ENCODE measurements at places on chromosomes 7 and 10.

DNA sequence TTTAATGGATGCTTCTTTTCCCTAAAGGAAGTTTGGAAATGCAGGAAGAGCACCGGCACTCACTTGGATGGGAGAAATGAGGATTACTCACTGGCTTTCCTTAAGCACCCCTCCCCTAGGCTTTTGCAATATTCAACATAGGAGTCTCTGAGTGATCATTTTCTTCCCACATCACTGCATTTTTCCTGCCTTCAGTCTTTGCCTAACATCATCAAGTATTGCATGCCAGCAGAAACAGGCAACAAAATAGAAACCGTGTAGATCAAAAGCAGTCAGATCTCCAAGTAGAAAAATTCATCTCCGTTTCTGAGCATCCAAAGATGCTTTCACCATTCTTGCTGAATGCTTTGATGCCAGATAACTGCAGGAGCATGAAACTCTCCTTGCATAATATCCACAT is 119.9 kb downstream of the ADCYAP1R1 start:
- no peak for DNase-seq

GRCh38 chr7:41696323-41696916 is 6.5 kb downstream of the INHBA start:
- no peak for DNase-seq

GRCh38 chr10:49751636-49752510 is 10.2 kb downstream of the OGDHL start:
- peak; percentile 29 for DNase-seq

DNA sequence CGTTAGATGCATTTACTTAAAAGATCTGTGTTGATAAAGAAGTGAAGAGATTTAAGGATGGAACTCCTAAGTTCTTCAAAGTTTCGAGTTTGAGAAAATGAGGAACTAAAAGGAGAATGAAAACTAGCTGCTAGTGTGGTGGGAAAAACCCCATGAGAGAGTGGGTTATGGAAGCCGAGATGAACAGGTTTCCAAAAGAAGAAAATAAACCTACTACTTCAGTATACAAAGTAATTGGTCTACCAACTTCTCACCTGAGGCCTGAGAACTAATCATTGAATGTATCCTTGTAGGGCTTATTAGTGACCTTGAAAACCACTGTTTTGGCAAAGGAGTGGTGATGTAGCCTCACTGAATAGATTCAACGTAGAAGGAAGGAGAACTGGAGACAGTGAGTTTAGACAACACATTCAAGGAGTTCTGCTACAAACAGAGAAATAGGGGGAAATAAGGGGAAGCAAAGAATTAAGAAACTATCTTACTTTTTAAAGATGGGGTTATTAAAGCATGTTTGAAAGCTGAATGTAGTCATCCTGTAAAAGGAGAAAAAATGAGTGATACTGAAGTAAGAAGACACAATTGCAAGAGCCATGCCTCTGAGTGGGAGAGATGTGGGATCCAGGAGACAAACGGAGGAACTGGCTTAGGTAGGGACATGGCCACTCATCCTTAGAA is 50.8 kb downstream of the CH25H start:
- DNase-seq, result no peak

DNA sequence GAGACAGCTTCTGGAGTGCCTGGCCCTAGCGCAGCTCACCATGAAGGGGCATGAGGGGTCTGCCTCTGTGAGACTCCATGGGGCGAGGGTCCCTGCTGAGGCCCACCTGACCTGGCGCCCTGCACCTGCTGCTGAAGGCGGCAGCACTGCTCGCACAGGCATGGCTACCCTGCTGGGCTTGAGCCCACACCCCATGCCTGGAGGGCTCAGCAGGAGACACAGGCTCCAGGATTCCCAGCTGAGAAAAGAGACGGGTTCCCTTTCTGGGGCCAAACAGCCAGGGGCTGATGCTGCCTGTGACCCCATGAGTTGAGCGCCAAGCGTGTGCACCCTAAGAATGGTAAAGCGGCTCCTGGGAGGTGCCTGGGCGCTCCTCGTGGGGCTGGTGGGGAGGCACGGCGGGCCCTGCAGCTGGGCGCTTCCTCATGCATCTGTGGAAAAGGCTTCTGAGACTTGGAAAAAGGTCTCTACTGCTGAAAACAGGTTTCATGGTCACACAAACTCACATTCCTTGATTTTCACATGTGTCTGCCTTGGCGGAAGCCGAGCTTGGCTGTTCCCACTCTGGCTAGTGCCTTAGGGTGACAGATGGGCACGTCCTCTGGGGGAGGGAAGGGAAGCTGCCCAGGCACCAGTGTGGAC is 233.4 kb downstream of the ZMYND11 start:
- no peak for DNase-seq

DNA sequence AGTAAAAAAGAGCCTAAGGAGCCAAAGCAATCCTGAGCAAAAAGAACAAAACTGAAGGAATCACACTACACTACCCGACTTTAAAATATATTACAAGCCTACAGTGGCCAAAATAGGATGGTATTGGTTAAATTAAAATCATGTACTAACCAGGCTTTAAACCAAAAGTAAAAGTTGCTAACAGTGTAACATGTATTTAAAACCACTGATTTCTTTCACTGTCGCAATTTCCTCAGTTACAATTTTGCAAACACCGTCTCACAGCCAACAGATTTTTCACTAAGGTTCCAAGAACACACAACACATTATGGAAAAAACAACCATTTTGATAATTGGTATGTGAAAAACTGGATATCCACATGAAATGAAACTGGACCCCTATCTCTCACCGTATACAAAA is 74.0 kb downstream of the JMJD1C start:
- DNase-seq, result no peak

DNA sequence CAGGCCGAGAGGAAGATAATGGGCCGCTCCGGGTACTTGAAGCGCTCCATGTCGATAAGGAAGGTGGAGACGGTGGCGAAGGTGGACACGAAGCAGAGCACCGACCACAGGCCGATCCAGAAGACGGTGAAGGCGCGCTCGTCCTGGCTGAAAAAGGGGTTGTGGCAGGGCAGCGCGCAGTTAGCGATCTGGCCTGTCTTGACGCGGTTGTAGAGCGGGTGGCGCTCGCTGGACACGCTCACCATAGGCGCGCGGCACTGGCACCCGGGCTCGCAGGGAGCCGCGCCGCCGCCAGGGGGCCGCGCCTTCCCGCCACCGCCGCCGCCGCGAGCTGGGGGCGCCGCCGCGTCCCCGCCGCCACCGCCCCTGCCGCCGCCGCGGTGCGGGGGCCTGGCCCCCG is 1.6 kb downstream of the FZD8 start:
- peak; percentile 58 for DNase-seq

DNA sequence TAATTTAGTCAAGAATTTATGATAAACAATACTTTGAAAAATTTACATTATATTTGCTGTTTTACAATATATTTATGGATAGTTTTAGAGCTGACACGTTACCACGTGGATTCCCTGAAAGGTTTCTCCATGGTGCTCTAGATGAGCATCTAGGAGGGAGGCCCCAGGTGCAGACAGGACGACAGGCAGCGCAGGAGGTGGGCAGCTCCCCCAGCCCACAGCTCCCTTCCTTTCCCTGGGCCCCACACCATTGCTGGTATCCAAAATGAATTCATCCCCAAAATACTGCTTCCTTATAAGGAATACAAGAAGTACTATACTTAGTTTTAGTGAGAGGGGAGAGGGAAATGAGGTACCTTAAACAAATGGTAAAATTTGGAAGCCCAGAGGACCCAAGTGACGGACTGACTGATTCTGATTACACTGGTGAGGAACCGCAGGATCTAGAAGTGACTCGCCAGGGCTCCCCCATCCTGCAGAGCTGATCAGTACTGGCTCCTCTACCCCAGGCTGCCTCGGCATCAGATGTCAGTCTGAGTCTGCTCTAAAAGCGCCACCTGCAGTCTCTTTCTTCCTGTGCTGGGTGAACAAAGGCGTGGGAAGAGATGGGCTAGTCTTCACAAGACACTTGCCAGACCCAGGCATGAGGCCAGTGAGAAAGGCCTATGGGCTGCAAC is 89.2 kb downstream of the DLG5 start:
- peak; percentile 78 for DNase-seq

GRCh38 chr10:130177250-130177649 is 41.1 kb downstream of the GLRX3 start:
- DNase-seq, result no peak

- DNase-seq, result no peak
Observed at GRCh38 chr10:101444058-101444898, 90.3 kb downstream of the BTRC start.

DNA sequence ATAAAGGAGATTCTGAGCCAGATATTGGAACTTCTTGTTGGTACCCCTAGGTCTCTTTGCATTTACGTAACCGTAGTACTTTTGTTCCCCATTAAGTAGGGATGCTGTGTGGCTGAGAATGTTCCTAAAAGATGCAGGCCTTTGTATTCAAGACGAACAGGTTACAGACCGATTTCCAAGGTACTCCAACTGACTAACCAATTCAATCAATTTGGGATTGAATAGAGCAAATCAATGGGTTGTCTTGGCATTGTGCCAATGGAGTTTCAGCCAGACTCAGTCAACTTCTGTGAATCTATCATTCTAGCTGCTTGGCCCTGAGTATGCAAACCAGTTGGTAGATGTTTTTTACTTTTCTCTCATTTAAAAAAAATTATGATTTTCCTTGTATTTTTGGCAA is 347.3 kb upstream of the NPVF start:
- no peak for DNase-seq

- no peak for DNase-seq
Observed at GRCh38 chr10:1299041-1299726, 243.0 kb downstream of the WDR37 start.

- DNase-seq, result no peak
Observed at GRCh38 chr10:11147722-11148121, 130.1 kb downstream of the CELF2 start.

DNA sequence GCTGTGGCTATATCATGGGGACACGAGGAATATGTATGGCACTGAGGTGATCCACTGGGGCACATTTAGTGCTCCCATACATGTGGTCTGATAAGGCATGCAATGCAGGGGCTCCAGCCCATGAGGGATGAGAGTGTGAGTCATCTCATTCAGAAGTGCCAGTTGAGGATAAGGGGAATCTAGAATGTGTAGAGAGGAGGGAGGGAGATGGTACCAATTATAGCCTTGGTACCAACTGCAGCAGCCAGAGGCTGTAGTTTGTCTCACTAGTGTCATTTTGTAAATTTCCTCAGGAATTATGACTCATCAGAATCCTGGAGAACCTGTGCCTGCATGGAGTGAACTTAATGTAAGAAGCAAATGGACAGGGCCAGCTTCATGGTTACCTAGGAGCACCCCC is 46.2 kb downstream of the LAMB4 start:
- DNase-seq, result no peak

- no peak for DNase-seq
Observed at GRCh38 chr7:12431886-12432556, 28.4 kb upstream of the VWDE start.

DNA sequence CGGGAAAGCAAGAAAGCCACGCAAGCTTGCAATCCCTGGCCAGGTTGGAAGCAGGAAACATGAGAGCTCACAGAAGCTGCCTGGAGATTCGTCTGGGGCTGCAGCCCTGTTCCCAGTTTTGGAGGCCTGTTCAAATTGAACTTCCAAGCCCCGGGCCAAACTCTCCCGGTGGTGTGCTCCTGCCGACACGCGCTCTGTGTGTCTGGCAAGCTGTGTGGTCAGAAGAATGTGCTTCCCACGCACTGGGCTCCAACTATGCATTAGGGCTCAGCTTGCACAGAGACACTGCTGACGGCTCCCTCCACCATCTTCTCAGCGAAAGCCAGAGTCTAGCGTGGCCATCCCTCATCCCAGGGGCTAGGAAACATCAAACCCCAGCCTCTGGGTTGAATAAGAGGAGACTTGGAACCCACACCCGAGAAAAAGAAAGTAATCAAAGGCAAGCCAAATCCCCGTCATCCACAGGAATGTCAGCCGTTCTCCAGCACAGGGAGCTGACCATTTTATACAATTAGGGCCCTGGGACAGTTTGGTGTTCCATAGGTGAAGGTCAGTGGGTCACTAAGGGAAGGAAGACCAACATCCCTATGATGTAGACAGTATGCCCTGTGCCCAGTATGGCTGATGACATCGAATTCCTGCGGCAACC is 107.2 kb downstream of the FGFR2 start:
- DNase-seq, result no peak

DNA sequence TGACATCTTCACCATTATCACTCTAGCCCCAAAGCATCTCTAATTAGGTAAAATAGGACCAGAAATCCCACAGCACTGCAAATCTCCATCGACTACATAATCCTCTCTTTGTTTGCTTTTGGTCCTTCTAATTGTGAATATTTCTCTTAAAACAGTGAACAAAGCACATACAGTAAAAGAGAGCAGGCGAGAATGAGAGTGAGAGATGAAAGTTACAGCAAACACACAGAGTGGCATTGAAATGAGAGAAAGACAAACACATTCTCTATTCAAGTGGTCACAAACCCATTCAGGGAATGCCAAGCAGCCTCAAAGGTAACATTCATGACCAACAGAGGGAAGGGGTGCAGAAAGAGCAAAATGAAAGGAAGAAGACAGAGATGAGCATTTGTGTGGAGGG is 109.8 kb upstream of the PTN start:
- no peak for DNase-seq

DNA sequence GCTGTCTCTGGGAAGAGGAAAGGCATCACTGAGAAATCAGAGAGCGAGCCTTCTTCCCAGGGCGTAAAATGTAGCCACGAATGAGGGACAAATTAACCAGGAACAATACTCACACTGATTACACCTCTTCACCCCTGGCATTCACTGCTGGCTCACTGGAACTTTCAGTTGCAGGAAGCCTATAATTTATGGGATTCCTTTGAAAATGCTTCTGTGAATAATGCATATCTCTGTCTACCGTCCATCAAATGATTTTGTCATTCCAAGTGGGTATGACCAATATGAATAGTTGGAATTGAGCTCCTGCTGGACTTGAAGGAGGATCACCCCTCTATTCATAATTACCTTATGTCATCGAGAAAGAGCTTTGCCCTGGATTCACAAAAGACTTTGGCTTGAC is 360.3 kb upstream of the FZD8 start:
- no peak for DNase-seq

DNA sequence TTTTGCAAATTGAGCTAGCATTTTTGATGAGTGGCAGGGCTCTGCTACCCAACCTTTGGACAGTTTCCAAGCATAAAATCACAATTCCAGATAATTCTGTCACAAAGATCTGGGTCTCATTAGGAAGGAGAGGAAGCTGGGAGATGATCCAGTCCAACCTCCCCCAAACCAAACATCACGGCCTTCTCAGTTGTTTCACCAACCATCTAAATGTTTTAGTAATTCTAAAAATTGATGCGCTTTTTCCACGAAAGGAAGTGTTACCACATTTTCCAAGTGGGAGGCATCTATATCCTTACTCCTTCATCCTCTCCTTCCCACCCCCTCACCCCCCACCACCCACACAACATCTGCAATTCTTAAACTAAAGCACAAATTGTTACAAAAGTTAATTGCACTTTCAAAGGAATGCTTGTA is 108.3 kb downstream of the EGFR start:
- no peak for DNase-seq

DNA sequence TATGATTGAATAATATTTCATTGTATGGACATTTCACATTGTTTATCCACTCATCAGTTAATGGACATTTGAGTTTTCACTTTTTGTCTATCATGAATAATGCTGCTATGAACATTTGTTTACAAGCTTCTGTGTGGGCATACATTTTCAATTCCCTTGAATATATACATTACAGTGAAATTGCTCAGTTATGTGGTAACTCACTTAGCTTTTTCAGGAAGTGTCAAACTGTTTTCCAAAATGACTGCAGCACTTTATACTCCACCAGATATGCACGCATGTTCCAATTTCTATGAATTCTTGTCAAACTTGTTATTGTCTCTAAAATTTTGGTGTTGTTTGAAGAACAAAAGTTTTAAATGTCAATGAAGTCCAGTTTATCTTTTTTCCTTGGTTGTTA is 401.2 kb downstream of the THSD7A start:
- no peak for DNase-seq

- DNase-seq, result no peak
Observed at GRCh38 chr10:10293041-10293440, 724.6 kb upstream of the CELF2 start.

All from stimulated activated effector memory CD8-positive, alpha-beta T cell treated with anti-CD3 and anti-CD28 coated beads, Interleukin-12 subunit alpha, Interleukin-12 subunit beta, amount 100 ng/mL, for 72 hours (primary cell).